Activated effector memory CD4-positive, alpha-beta T cell treated with anti-CD3 and anti-CD28 coated beads, Interleukin-2, amount 50 U/mL, for 16 hours (primary cell): ENCODE measurements at places on chromosomes 11 and 22.

DNA sequence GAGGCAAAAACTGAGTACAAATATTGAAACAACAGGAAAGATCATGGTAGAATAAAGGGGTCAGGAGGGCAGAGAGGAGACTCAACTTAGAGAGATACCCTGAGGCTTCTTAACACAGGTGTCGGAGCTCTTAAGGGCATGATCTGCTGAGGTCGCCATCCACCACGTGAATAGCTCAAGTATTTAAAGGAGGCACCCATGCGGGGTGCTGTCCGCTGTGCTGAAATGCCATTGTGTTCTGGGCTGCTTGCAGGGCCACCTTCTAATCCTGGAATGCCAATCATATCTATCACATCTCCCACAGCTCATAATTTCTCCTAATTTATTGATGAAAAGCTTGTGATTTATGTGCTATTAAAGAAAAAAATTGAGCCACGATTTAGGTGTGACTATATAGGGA, 90.2 kb downstream of the SEZ6L start:
- no peak for DNase-seq

DNA sequence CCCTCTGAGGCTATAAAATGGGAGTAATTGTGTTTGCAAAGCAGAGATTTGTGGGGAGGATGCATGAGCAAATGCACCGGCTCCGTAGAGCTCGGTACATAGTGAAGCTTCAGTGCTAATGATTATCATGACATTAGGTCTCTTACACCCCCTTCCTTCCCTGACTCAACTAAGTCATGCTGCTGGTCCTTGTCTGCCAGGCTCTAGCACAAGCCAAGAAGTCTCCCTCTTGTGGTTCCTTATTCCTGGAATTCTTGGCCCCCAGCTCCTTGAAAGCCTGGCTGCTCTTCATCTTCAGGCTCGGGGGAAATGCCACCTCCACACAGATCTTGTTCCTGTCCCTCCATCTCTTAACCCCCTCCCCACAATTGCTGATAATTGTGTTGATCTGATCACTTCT, 45.7 kb upstream of the SYT13 start:
- DNase-seq, result no peak

- no peak for DNase-seq
Observed at GRCh38 chr11:2904153-2905052, 18.8 kb upstream of the CDKN1C start.

DNA sequence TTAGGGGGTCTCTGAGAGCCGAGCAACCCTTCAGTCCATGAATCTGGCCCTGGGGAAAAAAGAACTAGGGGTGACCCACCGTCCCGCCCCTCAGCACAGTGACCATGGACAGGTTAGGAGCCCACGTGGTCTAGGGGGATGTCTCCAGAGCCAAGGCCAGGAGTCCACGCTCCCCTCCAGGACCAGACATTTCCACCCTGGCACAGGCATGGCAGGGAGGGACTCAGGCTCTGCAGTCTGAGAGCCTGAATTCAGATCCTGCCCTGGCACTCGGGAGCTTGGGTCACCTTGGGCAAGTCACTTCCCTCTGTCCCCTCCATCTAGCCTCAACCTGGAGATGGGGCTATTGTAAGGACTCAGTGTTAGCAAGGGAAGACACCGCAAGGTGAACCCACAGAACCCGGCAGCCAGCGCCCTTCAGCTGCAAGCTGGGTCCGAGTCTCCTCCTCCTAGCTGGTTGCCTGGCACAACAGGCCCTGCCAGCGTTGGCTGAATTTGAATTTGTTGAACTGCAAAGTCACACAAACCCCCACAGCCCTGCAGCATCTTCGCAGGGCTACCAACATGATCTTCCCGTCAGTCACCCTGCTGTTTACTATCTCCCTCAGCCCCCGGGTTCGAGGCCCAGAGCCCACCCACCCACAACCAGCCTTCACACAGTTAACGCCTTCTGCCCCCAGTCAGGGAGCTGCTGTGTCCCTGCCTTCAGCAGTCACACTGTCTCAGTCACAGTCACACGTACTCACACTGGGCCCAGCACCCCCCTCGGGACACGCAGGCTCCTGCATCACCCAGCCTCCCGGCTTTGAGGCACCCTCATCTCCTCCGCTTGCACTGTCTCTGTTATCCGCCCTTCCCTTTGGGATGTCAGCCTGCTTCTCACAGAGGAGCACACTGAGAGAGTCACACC, 603 bp upstream of the PDGFB start:
- no peak for DNase-seq

GRCh38 chr11:95760941-95761340, 28.6 kb downstream of the FAM76B start:
- DNase-seq, result no peak
